ENCODE measurements at places on chromosomes 3 and 15. TPM values are rescaled to one million over a fixed set of nuclear protein-coding genes. Genes with fewer than 3 reads are reported as not detected.

- peaks cover 8% of the 10 kb centered on the region for H3K4me1 ChIP-seq
- no peak overlapping the region for H3K4me3 ChIP-seq
- H3K27ac ChIP-seq = no peak overlapping the region
- H3K27me3 ChIP-seq = no peaks in the 10 kb centered on the region
- no peaks in the 10 kb centered on the region for H3K36me3 ChIP-seq
Measured at GRCh38 chr3:23489300-23490158, 286.4 kb downstream of the UBE2E2 start.

- H3K4me1 ChIP-seq = peaks cover 65% of the 10 kb centered on the region
- DNase-seq = no peak
- H3K27ac ChIP-seq = no peak overlapping the region
- H3K36me3 ChIP-seq = peaks cover 14% of the 10 kb centered on the region
Measured at GRCh38 chr15:85755942-85756341, 38.8 kb downstream of the KLHL25 start.

GRCh38 chr15:89171136-89172072 is 50.0 kb downstream of the RLBP1 start:
- H3K27ac ChIP-seq = no peak overlapping the region
- no peaks in the 10 kb centered on the region for H3K27me3 ChIP-seq
- peaks cover 16% of the 10 kb centered on the region for H3K36me3 ChIP-seq

DNA sequence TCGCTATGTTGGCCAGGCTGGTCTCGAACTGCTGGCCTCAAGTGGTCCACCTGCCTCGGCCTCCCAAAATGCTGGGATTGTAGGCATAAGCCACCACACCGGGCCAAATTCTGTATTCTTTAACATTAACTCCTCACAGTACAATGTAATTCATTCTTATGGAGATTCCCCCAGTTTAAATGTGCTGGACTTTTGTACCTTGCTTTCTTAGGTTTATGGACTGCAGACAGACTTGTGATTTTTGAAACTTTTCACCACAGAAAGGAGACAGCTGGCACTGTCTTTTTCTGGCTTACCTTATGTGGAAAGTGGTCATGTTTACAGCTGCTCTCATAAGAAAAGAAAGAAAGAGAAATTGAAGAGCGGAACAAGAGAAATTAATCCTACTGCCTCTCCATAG is 103.8 kb downstream of the IQCH start:
- no peak overlapping the region for H3K4me3 ChIP-seq
- no peak for DNase-seq
- H3K36me3 ChIP-seq = no peaks in the 10 kb centered on the region
- H3K4me1 ChIP-seq = no peaks in the 10 kb centered on the region

DNA sequence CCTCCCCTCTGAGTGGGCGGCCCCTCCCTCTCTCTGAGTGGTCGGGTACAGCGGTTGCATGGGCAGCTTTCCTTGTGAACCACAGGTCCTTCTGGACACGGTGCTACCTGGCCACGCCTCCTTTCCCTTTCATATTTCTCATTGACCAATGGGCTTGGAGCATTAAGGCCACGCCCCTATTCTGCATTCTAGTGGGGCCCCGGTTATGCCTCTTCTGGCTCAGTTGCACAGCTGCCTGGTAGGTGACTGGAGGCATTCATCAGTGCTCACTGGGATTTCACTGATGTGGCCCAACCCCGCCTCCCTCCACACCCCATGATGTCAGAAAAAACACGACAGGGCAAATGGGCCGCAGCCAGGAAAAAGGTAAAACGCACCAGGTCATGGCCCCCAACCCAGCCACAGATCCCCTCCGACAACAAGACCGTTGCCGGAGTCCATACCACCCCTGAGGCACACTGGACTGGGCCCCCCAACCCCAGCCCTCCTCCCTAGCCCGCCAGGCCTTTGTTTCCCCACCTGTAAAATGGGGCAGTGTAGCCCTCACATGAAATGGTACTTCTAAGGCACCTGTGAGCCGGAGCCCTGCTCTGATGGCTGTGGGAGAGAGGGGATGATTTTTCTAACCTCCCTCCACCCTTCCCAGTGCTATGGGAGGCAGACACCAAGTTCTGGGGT is 26.3 kb downstream of the NGRN start:
- H3K27ac ChIP-seq = no peak overlapping the region
- DNase-seq = no peak
- no peaks in the 10 kb centered on the region for H3K36me3 ChIP-seq
- H3K4me1 ChIP-seq = peaks cover 16% of the 10 kb centered on the region

- no peaks in the 10 kb centered on the region for H3K27me3 ChIP-seq
- H3K27ac ChIP-seq = peak overlapping the region; percentile 53
- H3K36me3 ChIP-seq = no peaks in the 10 kb centered on the region
- peaks cover 19% of the 10 kb centered on the region for H3K4me1 ChIP-seq
- H3K4me3 ChIP-seq = no peak overlapping the region
Measured at GRCh38 chr3:185317674-185318073, 45.3 kb upstream of the MAP3K13 start.

- H3K27me3 ChIP-seq = no peaks in the 10 kb centered on the region
- H3K36me3 ChIP-seq = no peaks in the 10 kb centered on the region
- H3K4me1 ChIP-seq = no peaks in the 10 kb centered on the region
- no peak overlapping the region for H3K27ac ChIP-seq
- H3K4me3 ChIP-seq = no peak overlapping the region
Measured at GRCh38 chr3:5531039-5531438, 343.5 kb downstream of the EDEM1 start.

DNA sequence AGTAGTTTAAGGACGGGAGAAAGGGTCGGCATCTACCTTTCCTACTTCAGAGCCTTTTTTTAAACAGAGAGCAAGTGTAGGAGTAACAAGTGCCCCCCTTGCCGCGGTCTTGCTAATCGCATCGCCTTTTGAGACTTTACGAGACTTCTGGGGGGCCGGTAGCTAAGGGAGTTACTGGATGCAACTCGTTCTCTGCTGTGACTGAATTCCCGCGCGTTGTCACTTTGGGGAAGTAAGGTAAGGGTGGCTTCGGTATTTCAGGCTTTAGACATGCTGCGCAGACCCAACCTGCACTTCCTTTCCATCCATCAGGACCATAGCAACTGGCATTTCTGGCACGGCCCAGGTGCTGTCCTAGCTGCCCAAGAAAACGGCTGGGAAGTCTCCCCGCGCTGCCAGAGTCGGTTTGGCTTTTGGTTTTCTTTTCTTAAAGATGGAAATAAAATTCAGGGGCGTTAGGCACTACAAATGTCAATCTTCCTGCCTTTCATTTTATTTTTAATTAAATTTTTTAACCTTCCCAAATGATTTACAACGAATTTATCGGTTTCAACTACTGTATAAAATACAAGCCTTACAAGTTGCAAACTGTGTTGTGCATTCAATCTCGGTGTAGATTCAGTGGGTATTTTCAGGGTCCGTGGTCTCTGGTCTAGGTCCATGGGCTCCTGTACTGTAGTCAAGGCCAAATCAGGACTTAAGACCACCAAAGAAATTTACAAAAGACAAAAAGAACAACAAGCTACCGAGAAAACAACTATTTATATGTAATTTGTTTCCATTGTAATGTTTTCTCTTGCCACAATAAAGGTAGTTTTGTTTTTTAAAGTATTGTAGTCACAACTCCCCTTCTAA is 3.5 kb downstream of the MECOM start:
- peaks cover 56% of the 10 kb centered on the region for H3K4me1 ChIP-seq
- H3K36me3 ChIP-seq = no peaks in the 10 kb centered on the region
- DNase-seq = no peak
- H3K27ac ChIP-seq = peak overlapping the region; percentile 79

DNA sequence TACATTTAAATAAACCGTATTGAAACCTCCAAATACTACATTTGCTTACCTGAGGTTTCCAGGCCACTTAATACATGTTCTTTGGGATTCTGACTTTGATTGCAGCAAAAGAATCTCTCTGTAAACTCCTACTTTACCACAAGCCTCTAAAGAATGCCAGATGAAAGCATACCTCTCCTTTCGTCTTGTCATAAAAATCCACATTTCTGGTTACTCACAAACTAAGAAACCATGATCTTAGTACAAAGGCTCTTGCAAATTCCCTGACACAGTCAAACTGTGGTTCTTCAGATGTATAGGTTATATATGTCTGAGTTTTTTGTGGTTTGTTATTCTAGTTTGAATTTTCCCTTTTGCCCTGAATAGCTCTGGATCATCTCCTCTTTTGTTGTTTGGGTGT is 188.4 kb downstream of the RAP2B start:
- no peaks in the 10 kb centered on the region for H3K36me3 ChIP-seq
- no peak overlapping the region for H3K4me3 ChIP-seq
- no peaks in the 10 kb centered on the region for H3K27me3 ChIP-seq

GRCh38 chr15:51617886-51618285 is 4.7 kb downstream of the DMXL2 start:
- no peak overlapping the region for H3K4me3 ChIP-seq
- H3K27me3 ChIP-seq = no peaks in the 10 kb centered on the region
- H3K27ac ChIP-seq = no peak overlapping the region

DNA sequence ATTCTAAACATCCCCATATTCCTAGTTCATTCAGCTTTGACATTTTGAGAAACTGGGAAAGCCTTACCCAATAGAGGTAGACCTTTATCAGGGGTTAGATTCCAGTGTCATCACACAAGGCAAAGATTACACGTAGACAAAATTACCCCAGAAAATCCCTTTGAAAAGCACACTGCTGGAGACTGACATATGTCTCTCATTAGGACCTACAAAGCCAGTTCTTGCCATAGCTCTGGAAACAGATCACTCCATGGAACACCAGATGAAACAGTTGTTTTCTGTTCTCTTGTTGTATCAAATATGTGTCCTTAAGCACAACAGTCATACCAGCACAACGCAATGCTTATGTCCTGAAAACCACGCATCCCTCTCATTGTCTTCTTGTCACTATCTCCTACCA is 44.7 kb downstream of the RARB start:
- H3K27ac ChIP-seq = no peak overlapping the region
- no peaks in the 10 kb centered on the region for H3K27me3 ChIP-seq
- no peak for DNase-seq

DNA sequence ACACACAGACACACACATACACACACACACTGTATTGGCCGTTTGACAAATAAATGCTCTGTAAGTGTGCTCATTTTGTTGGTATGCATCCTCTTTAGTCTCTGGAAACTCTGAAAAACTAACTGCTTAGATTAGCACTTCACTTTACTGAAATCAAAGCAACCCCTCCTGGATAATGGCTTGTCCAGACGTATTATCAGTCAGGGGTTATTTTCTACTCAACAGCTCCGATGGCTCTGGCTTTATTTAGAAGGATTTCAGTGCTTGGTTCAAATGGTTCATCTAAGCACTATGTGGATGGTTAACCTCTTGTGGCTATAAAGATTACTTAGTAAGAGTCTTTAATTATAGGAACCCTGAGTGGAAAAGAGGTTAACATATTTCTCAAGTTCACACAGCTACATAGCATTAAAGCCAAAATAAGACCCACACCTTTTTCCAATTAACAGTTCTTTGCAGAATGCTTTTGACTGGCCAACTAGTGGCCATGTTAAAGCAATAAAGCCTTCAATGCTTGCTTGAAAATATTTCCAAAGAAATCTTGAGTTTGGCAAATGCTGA is 516.1 kb upstream of the NAALADL2 start:
- no peak for DNase-seq
- no peak overlapping the region for H3K4me3 ChIP-seq
- H3K36me3 ChIP-seq = no peaks in the 10 kb centered on the region
- H3K4me1 ChIP-seq = no peaks in the 10 kb centered on the region
- no peaks in the 10 kb centered on the region for H3K27me3 ChIP-seq
- H3K27ac ChIP-seq = no peak overlapping the region

GRCh38 chr3:173747427-173747826 is 349.9 kb downstream of the NLGN1 start:
- H3K4me1 ChIP-seq = no peaks in the 10 kb centered on the region
- no peak overlapping the region for H3K27ac ChIP-seq
- no peak overlapping the region for H3K4me3 ChIP-seq
- H3K27me3 ChIP-seq = no peaks in the 10 kb centered on the region
- H3K36me3 ChIP-seq = no peaks in the 10 kb centered on the region
- DNase-seq = no peak

DNA sequence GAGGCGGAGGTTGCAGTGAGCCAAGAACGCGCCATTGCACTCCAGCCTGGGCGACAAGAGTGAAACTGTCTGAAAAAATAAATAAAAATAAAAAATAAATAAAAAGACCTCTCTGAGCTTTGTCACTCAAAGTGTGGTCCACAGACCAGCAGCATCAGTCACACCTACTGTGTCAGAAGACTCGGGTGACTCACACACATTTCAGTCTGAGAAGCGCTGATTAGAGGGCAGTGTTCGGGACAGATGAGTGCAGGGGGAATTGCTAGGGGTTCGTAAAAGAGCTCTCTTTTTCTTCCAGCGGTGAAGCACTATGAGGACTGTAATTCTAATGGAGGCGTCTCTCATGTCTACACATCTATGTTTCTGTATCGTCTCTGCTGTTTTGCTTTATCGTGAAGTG is 5.7 kb downstream of the PODXL2 start:
- no peak overlapping the region for H3K27ac ChIP-seq
- no peak overlapping the region for H3K4me3 ChIP-seq
- H3K4me1 ChIP-seq = peaks cover 9% of the 10 kb centered on the region

DNA sequence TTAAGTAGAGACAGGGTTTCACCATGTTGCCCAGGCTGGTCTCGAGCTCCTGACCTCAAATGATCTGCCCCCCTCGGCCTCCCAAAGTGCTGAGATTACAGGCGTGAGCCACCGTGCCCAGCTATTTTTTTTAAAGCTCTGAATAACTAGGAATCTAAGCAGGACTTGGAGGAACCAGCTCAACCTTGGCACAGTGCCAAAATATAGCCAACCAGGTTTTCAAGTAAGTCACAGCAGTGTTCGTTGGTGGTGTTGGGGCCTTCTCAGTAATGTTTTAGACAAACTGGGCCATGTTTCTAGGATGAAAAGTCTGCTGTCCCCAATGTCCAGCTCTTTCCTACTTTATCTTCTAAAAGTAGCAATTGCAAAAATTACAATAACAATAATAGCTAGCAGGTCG is 6.4 kb upstream of the ADAM10 start:
- no peak for DNase-seq
- H3K27ac ChIP-seq = no peak overlapping the region
- no peaks in the 10 kb centered on the region for H3K4me1 ChIP-seq
- H3K4me3 ChIP-seq = no peak overlapping the region
- no peaks in the 10 kb centered on the region for H3K27me3 ChIP-seq

GRCh38 chr3:123060054-123060453 is 6.8 kb upstream of the PDIA5 start:
- DNase-seq = no peak
- H3K27ac ChIP-seq = no peak overlapping the region
- H3K4me1 ChIP-seq = no peaks in the 10 kb centered on the region
- H3K36me3 ChIP-seq = no peaks in the 10 kb centered on the region
- H3K27me3 ChIP-seq = no peaks in the 10 kb centered on the region

- no peaks in the 10 kb centered on the region for H3K36me3 ChIP-seq
- H3K27ac ChIP-seq = peak overlapping the region; percentile 47
- peaks cover 59% of the 10 kb centered on the region for H3K4me1 ChIP-seq
- H3K4me3 ChIP-seq = no peak overlapping the region
- no peaks in the 10 kb centered on the region for H3K27me3 ChIP-seq
Measured at GRCh38 chr3:127763337-127763736, 59.0 kb downstream of the MGLL start.

ZNF717 gene
- 12.5 TPM for total RNA-seq

SLC2A2 gene
- total RNA-seq = not detected

GOLGA8T gene
- total RNA-seq = not detected

LYZL4 gene
- total RNA-seq = not detected

CSPG4 gene
- total RNA-seq = 133 TPM

RARRES1 gene
- 24.5 TPM for total RNA-seq

GXYLT2 gene
- 9.8 TPM for total RNA-seq

POC1A gene
- total RNA-seq = 1.2 TPM

PPP2R3A gene
- 28.5 TPM for total RNA-seq

P2RY13 gene
- 1.1 TPM for total RNA-seq

AVEN gene
- 28.2 TPM for total RNA-seq
